ENCODE measurements at places on chromosomes 12 and 14.
A peak's percentile ranks its signal among the peaks of the same experiment; 100 is the strongest.

GRCh38 chr12:92625639-92626310, 77.0 kb upstream of the PLEKHG7 start:
- no peak for DNase-seq

GRCh38 chr14:100640471-100641273, 53.5 kb upstream of the BEGAIN start:
- peak; percentile 54 for DNase-seq

DNA sequence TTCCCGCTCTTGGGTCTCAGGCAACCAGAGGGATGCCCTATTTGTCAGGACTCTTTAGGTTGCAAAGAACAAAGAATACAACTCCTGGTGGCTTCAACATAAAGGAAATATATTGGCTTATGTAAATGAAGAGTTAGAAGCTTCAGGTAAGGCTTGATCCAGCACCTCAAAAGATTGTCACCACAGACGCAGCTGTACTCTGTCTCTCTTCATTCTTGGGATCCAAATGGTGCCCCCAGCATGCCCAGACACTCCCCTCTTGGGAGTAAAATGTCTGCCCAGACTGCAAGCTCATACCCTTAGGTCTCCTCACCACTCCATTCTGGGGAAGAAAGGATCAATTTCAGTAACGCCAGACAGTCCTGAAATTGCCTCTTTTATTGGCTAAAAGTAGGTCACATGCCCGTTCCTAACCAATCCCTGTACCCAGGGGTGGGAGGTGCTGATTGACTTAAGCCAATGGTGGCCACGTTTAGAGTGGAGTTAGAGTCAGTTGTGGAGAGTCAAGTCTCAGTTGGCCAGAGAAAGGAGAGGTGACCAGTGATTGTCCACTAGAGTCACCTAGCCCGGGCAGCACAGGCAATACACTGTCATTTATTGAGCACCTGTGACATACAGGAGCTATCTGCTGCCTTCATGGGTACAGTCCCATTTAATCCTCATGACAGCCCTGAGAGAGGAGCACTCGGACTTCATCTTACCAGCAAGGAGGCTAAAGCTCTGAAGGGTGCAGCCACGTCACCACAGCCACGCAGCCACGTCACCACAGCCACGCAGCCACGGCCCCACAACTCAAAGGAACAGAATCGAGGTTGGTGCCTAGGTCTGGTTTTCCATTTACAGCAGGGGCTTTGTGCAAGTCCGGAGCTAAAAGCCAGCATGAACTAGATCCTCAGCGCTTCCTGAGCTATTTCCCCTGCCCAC, 19.7 kb upstream of the BEGAIN start:
- no peak for DNase-seq

- no peak for DNase-seq
Measured at GRCh38 chr12:121239351-121240061, 29.6 kb downstream of the P2RX4 start.

- DNase-seq = no peak
Measured at GRCh38 chr12:27751386-27752047, 28.5 kb upstream of the KLHL42 start.

DNA sequence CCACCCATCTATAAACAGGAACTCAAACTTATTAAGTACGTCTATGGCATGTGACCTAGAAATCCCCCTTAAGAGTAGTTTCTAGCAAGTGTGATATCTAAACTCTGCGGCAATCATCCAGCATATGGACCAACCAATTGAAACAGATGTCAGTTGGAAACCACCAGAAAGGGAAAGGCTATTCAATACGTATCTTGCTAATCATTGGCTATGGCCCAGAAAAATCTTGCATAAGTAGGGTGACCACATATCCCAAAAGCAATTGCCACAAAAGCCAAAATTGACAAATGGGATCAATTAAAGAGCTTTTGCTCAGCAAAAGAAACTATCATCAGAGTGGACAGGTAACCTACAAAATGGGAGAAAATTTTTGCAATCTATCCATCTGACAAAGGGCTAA, 24.2 kb downstream of the SYNJ2BP start:
- DNase-seq = no peak
